ENCODE measurements at places on chromosomes 11 and 22.
A peak's percentile ranks its signal among the peaks of the same experiment; 100 is the strongest.

DNA sequence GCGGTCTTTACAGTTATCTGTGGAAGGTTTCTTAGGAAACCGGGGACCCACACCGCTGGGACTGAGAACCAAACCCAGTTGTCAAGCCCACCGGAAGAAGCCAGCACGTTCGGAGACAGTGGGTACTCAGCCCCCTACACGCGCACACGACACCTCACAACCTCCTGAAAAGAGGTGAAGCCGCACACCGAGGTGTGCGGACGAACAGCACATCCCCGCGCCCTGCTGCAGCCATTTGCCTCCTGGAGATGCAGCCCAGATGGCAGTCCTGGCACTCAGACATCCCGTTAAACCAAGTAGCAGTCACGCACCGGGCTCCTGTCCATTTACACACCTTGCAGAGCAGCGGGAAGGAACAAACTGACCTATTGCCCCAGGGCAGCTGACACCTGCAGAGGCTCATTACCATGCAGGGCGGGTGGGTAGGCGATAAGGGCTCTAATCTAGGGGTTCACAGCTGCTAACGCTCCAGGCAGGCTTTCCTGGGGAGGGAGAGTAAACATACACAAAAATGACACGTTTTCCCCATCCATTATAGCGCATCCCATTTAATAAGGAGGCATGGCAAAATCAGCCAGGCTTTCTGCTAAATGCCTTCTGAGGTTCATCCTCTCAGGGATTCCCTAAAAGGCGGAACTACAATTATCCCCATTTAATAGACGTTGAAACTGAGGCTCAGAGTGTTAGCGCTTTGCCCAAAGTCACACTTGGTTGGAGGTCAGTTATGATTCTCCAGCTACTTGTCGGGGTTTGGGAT lies 864 bp upstream of the EHBP1L1 start:
- DNase-seq = no peak

DNA sequence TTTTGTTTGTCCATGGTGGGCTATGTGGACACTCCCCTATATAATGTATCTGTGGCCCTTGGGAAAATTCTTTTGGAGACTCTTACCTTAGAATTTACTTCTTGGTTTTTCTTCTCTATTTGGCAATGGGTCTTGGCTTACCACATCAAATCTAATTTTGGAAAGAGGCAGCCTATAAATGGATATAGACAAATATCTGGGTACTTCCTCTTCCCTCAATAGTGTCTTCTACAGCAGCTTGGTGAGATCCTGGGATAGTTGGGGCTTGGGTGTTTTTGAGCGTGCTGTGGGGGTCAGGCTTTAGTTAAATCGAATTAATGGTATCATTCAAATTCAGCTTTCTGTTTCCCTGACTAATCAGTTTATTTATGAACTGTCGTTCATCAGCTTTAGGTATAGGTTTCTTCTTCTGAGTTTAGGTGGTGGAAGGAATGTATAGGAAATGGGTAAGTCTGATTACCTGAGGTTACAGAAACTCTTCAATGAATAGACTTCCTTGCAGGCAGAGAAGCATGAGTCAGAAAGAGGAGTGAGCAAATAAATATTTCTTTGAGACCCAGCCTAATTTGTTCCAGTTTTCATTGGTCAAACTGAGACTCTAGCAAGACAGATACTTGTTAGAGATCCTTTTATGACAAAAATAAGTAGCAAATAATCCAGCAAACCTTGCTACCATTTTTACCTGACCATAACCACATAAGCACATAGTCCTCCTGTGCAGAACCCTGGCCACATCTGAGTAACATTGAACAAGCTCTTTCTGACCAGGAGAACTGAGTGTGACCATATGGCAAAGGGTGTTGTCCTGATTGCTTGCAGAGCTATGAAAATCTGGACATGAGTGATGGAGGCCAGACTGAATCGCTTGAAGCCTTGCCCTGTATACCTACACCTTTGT lies 68.6 kb upstream of the SORL1-AS1 start:
- no peak for DNase-seq

GRCh38 chr11:120744016-120744994 lies 232.8 kb downstream of the GRIK4 start:
- DNase-seq = no peak

GRCh38 chr11:20363149-20363499 lies 390 bp upstream of the HTATIP2 start:
- no peak for DNase-seq

GRCh38 chr11:44306052-44306917 lies 3.7 kb downstream of the ALX4 start:
- DNase-seq = no peak

- DNase-seq = peak; percentile 96
Measured at GRCh38 chr11:124174001-124174583, 9.1 kb upstream of the OR10D3 start.

DNA sequence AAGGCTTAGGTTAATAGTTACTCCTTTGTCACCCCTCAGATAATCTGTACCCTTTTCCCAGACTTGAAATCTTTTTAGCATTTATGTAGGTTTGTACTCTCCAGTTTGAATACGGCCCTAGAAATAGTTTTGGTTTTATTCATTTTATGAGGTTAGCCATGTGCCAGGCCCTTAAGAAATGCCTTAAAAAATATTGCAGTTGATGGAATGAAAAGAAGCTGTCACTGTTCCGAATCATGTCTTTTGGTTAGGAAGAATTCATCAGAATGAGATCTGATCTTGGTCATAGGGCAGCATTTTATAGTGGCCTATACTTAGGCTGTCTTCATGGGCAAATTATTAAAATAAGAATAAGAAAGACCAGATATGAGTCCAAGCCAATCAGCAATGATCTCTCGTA lies 14.8 kb upstream of the PRSS23 start:
- DNase-seq = no peak

GRCh38 chr22:27094633-27095308 lies 437.4 kb downstream of the MIAT start:
- DNase-seq = no peak

DNA sequence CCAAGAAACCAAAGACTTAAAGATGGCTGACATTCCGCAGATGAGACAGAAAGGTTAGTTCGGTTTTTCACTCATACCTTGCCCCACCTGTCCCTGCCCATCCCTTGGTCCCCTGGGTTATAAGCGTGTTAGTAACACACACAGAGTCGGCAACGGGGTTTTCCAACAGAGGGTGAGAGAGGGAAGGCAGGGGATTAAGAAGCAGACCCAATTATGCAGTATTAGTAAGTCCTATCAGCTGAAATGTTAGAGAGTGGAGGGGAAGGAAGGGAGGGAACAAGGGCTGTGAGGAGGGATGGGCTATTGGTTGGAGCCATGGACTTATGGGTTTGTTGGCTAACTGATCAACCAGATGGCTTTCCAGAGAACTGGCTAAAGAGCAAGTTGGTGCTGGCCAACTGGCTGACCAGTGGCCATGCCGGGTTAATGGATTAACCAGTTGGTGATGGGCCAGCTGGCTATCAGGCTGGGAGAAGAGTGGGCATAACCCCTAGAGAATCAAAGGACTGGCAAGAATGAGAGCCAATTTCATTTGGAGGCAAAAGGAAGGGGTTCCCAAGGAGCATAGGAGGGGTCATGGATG lies 45.5 kb downstream of the NRXN2 start:
- DNase-seq = no peak

DNA sequence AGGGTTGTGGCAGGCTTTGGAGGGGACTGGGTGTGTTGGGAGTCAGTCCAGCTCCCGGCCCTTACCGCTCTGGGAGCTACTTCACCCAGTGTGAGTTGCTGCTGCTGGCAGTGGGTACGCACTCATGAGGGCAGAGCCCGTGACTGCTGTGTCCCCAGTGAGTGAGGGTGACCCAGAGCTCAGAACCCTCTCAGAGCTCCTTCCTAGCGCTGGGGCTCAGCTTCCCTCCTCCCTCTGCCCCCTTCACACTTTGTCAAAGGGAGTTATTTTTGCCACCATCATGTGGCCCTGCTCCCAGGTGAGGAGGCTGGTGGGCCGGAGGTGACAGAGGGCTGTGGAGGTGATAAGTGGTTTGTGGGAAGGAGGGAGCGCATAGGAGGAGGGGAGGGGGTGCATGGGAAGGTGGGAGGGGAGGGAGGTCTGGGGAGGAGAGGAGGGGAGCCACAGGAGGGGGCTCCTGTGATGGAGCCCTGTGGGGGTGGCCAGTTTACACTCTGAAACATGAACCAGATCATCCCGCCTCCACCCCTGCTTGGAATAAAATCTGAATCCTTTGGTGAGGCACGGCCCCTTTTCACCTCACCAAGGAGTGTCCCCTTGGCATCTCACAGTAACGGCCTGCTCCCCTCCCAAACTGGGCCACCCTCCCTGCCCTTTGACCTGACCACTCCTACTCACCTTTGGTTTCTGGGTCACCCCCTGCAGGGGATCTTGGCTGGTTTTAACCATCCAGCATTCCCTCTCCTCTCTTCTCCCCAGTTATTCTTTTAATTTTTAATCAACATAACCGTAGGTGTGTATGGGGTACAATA lies 9.9 kb downstream of the NDUFV1 start:
- no peak for DNase-seq

DNA sequence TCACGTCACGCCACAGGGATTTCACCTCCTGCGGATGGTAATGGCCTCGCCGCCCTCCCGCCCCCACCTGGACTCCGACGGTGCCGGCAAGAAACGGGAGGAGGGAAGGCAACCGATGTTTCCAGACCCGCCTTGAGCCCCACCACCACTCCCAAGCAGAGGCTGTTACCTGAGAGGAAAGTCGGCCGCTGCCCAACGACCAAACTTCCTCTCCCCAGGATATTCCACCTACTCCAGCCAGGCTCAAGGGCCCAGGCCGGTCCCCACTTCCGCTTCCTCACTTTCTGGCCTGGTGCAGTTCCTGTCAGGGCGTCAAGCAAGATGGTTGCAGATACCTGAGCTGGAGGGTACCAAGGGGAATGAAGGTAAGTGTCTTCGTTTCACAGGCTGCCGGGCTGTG lies at the start of gene ENTHD1:
Gene ENTHD1 (minus strand): TSS at position 235 of the 400 bp plus-strand sequence. CDS start 6,012 bp downstream, outside the sequence.
- DNase-seq = no peak

DNA sequence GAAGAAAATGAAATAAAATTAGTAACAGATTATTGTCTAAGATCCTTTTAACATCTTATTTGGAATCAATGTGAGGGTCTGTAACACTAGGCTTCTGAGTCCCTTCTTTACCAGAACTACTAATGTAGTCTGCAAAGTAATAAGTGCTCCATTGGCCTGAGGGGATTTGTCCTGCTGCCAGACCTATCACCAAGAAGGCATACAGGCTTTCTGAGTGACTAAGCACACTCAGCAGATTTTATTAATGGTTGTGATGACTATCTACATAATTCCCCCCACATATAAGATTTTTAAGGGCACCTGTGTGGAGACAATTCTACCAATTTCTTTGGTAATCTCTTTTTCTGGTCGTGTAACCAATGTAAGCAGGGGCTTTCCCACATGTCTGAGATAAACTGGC lies 365.0 kb upstream of the FAT3 start:
- no peak for DNase-seq

GRCh38 chr11:11668781-11669180 lies 47.0 kb upstream of the GALNT18 start:
- no peak for DNase-seq

DNA sequence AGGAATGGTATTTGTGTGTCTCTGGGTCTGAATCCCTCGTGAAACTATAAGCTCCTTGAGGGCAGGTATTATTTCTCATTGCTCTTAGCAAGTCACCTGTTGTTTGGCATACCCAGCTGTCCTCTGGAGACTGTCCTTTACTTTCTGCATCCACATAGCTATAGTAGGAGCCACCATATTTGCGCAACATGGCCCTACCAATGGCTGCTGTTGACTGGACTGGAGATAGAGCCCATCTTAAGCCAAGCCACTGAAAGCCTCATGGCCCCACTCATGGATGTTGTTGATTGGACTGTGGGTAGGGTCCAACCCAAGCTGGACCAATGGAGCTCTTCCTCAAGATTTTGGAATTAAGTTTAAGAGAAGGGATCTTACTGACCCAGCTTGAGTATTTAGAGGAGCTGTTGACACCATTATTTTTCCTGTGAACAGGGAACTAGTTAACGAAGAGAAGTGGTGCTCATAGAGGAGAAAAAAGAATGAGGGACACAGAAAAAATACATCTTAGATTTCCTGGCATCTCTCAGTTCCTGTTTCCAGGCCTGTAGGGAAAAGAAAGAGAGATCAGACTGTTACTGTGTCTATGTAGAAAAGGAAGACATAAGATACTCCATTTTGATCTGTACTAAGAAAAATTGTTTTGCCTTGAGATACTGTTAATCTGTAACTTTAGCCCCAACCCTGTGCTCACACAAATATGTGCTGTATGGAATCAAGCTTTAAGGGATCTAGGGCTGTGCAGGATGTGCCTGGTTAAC lies 47.2 kb downstream of the LRRC74B start:
- no peak for DNase-seq

GRCh38 chr11:69504127-69504526 lies 22.7 kb downstream of the LINC01488 start:
- no peak for DNase-seq

DNA sequence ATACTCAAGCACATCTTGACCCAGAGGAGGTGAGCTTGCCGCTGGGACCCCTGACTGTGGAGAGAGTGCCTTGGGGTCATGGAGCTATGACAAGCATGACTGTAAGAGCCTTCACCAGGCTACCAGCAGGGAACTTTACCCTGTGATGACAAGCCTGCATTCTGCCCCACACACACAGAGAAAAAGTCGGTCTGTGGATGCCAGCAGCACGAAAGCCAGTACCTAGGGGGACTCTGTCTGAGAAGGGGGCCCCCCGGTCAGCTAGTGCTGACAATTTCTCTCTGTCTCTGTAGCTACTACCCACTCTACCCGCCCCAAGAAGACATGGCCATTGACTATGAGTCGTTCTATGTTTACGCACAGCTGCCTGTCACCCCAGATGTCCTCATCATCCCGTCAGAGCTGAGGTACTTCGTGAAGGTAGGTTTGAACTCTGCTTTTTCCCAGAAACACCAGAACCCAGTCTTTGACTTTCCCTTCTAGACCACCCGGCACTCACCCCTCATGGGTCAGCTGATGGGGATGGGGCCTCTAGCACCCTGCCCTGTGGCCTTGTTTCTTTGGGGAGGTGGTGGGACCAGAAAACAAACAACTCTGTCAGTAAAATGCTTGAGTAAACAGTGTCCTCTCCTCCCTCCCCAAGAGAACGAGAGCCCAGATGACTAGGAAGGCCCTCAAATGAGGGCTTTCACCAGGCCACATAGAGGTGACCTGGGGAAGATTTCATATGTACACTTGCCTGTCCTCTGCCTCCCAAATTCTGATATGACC lies 18.9 kb upstream of the CDC42EP2 start:
- no peak for DNase-seq

- no peak for DNase-seq
Measured at GRCh38 chr11:117900121-117900648, 23.7 kb upstream of the FXYD6 start.

- DNase-seq = no peak
Measured at GRCh38 chr11:109371444-109372176, 50.4 kb upstream of the C11orf87 start.

- no peak for DNase-seq
Measured at GRCh38 chr22:45421349-45422055, 8.0 kb downstream of the RIBC2 start.
